ENCODE measurements at places on chromosomes 13 and 19. TPM values are rescaled to one million over a fixed set of nuclear protein-coding genes. Genes with fewer than 3 reads are reported as not detected.

The KLC3 gene
- not detected for total RNA-seq

The KASH5 gene
- total RNA-seq = not detected

The ZNF547 gene
- total RNA-seq = 0.68 TPM

The FFAR1 gene
- total RNA-seq = not detected

The APOC4 gene
- total RNA-seq = not detected

The ZNF709 gene
- total RNA-seq = 1.4 TPM

The JSRP1 gene
- not detected for total RNA-seq

Data from thoracic aorta (tissue), 2 donors.